ENCODE measurements at places on chromosomes 6 and 20.

GRCh38 chr6:53347921-53348370 is 804 bp downstream of the ELOVL5 start:
- peak; percentile 39 for DNase-seq

DNA sequence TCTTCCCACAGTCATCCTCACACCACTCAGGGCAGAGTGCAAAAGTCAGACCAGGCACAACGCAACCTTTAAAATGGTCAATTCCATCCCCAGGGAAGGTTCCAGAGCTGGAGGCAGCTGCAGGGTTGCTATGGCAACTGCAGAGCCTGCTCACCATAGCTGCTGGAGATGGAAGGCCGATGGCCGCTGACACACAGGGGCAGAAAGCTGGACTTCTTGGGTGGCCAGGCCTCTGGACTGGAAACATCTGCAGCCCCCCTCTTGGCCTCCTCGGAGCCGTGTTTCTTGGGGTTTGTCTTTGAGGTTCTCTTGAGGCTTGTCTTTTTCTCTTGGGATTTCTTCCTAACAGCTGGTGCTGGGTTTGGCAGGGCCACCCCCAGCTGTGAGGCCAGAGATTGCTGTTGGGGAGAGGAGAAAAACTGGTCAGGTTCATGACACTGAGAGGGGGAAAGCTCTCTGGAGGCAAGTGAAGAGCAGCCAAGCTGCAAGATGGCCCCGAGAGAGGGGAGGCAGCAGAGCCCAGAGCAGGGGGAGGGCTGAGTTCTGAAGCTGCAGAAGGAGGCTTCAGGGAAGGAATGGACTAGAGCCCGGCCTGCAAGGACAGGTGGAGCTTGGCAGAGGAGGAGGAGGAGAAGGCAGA is 10.2 kb downstream of the BNIP5 start:
- DNase-seq: no peak

GRCh38 chr6:117906507-117906957 is 532 bp upstream of the SLC35F1 start:
- DNase-seq: no peak

DNA sequence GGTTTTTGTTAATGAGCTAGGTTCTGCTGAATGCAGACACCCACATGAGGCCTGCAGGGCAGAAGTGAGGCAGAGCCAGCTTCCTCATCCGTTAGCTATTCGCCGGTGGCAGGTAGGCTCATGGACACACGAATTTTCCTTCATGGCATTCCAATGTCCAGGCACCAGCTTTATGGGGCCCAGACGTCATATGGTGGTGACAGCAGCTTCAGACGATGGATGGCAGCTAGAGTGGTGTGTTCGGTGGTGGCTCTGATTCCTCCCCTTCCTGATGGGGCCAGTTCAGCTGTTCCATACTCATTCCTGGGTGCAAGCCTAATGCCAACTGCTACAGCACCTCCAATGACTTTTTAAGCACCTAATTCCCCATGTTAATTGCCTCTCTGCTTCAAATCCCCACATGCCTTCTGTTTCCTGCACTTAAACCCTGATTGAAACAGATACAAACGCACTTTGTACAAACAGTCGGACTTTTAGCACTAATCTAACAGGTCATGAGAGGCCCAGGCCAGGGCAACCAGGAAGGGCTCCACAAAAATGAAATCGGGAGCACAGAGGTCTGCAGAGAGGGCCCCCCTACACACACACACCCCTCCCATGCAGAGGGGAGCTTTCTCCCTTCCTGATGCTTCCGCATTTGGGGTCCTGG is 35.7 kb upstream of the MLN start:
- DNase-seq: no peak

- DNase-seq: no peak
Measured at GRCh38 chr20:48921883-48922820, 641 bp downstream of the ARFGEF2 start.

DNA sequence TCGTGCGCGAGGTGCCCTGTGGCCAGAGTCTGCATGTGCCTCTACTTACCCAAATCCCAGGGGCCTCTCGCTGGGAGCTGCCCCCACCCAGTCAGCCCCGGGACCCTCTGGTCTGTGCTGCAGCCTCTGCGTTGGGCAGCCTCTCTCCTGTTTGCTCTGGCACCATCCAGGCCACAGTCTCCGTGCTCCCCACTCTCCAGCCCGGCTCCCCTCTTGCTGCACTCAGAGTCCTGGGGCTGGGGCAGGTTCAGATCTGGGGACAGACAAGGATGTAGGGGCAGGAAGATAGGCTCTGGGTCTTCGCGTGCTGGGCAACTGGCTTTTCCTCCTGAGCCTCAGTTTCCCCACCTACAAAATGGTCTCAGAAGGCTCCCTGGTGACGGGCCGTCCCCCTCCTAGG is 70.8 kb upstream of the GATA5 start:
- no peak for DNase-seq

DNA sequence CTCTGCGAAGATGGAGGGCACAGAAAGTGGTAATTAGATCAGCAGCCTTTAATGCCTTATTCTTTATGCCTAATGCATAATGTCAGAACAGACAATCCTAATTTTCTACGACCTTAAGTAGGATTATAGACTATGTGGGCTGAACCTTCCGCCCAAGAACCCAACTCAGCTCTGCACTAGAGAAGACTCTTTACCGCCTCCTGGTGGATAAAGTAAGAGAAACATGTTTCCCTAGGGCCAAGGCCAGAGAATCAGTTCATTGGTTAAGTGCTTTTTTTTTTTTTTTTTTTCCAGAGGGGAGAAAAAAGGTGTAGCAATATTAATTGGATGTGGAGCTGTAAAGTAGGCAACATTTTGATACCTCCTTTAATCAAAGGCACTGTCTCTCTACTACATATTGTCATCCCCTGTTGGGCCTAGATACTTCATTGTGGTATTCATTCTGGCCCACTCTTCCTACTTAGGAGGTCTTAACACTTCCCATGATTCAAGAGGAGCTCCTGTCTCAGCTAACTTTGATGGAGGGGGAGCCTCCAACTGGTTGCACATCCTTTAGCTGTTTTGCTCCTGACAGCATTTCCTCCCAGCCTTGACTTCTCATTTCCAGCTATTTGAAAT is 124.9 kb upstream of the NRN1 start:
- no peak for DNase-seq

DNA sequence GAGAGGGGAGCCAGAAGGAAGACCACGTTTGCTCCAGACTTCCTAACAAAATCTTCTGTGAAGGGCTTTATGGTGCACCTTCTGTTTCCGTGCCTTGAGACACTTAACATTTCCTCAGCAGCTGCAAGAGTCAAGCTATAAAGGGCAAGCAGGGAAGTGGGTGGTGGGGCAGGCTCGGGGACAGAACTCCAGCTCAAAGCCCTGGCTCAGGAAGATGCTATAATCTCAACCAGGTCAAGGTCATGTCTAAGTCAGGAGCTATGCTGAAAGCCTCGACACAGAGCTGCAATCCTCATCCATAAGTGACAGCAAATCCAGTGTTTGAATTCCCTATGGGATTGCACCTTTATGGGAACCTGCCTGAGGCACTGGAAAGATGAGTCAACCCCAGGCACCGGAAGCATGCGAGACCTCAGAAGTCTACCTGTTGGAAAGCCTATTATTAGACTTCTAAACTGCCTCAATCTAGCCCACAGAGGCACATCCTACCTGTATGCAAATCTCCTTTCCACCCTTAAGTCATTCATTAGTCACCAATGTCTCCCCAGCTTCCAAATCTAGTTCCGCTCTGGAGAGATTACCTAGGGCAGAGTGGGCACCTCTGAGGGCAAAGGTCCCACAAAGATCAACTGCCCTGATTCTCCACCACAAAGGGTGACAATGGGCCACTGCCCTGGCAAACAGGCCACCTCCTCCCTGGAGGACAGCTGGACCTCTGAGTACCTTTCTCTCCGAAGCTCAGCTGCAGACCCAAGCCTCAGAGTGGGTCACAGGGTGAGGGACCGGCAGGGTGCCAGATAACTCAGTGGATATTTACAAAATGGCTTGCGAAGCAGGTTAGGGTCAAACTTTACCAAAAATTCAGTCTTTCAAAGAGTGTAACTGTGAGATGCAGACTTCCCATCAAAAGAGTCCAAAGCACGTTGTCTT is 287.0 kb downstream of the CDC5L start:
- DNase-seq: no peak

DNA sequence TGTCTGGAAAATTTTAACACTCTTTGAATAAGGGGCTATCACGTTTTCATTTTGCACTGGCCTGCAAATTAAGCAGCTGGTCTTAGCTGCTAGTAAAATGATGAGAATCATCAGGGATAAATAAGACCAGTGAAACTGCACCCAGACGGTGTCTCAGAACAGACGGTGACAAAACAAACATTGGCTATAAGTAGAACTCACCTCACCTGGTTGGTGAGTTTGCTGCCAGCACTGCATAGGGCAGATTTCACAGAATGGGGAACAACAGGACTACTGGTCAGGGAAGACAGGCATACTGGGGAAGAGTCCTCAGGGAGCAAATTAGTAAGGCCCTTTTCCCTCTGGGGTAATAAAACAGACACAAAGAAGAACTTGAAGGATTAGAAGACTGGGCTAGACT is 175.9 kb upstream of the CITED2 start:
- DNase-seq: no peak

GRCh38 chr6:170053966-170054661 is 236.8 kb downstream of the DLL1 start:
- no peak for DNase-seq

- no peak for DNase-seq
Measured at GRCh38 chr20:34984756-34985261, 29.1 kb downstream of the MYH7B start.

DNA sequence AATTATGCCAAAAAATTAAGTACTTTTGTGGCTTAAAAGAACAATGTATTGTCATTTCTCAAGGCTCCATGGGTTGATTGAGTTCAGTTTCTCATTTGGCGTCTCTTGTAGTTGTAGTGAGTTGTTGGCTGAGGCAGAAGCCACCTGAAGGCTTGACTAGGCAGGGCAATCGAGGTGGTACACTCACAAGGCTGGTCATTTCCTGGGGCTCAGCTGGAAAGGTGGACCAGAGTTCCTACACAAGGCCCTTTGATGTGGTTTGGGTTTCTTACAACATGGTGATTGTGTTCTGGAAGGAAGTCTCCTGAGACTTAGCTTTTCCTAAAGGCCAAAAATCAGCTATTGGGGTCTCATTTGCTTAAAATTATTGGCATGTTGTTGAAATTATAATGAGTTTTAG is 22.6 kb downstream of the MAS1 start:
- no peak for DNase-seq

GRCh38 chr6:9315966-9316650 is 880.8 kb upstream of the SLC35B3 start:
- DNase-seq: no peak

DNA sequence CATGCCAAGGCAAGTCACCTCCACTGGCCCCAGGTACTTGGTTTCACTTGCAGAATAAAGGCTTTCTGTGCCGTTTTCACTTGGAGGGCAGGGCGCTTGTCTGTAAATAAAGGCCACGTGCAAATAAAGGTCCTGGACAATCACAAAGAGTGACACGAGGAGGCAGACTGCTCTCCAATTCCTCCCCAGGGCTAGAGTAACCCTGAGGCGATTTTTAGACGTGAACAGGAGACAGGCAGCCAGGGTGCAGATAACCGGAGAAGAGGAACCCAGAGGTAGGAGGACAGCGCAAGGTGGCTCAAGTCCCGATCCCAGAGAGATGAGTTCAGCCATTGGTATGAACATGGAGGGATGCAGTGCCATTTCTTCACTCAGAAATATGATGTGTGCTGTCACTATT is 327.4 kb downstream of the KIF16B start:
- no peak for DNase-seq

DNA sequence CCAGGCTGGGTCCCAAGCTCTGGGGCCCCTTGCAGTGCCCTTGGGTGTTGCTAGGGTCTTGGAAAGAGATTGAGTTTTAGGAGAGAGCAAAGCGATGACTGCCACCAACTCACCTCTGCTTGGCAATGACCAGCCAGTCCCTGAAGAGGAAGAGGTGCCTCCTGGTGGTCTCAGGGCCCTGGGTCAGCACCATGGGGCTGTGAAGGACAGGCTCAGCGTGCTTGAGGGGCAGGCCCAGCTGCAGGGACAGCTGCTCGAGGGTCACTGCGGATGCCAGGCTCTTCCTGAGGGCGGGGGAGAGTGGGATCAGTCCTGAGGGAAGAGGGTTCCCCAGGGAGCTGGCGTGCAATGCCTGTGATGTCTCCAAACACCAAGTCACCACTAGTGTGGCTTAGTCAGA is 50.8 kb upstream of the TAGAP start:
- no peak for DNase-seq

GRCh38 chr6:6925391-6926164 is 182.2 kb upstream of the RREB1 start:
- DNase-seq: no peak

DNA sequence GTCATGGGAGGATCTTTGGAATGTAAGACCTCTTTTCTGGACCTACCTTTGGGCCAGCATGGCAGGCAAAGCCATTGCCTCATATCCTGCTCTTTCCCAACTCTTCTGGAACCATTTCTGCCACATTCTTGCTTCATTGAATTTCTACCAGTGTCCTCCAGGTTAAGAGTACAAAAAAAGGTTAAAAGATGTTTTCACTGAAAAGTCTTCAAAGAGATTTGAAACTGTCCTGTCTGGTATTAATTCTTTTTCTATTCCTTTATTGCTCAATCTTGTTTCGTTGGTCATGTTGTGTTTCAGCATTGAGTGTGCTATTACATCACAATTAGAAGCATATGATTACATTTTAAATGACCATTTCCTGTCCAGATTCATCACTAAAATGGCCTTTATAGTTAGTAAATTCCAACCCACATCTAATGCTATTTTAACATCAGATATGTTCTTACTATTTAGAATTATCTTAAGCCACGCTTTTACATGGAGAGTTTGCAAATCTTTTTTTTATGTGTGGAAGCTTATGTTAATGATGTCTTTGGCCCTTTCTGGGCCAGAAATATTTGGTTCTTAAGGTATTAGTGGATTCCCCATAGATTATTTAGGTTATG is 450.9 kb downstream of the GJA1 start:
- DNase-seq: no peak

GRCh38 chr20:48706116-48706656 is 121.6 kb downstream of the PREX1 start:
- no peak for DNase-seq

DNA sequence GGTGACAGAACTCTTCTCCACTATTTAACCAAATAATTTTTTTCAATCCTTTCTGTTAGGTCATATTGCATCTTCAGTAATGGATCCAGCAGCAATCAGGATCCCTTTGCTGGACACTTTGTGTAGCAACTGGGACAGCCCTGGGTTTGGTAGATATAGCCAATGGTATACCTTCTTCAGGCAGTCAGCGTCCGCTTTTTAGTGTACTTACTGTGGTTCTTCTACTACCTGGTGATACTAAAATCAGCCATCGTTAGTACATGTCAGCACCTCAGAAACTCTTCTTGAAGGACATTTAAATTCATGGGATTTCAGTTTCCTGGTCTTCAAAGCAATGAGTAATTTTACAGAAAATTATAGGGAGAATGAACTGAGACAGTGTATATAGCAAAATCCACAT is 93.5 kb downstream of the ADGRG6 start:
- DNase-seq: no peak

DNA sequence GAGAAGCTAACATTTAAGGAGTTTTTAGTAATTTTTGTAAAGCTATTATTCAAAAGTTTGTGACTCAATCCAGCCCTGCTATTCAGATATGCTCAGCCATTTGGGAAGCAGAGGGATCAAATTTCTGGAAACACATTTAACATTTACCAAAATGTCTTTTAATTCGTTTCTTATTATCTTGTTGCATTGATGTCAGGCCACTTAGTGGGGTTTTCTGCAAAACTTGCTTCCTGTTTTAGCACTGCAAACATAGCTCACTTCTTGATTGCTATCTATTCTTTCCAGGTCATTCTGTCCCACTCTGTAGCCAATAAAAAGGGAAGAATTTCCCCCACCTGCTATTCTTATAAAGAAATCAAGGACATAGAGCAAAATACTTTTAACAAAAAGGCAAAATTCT is 176.9 kb upstream of the SUPT3H start:
- DNase-seq: no peak

Data from stimulated activated CD4-positive, alpha-beta T cell treated with anti-CD3 and anti-CD28 coated beads, Interleukin-12 subunit alpha, Interleukin-12 subunit beta, amount 100 ng/mL, for 4 hours (primary cell).